ENCODE measurements at places on chromosomes 2 and 18.

- no peak for DNase-seq
Measured at GRCh38 chr2:194672994-194673393, 984.0 kb upstream of the SLC39A10 start.

- no peak for DNase-seq
Measured at GRCh38 chr18:23401400-23402347, 51.4 kb upstream of the RIOK3 start.

GRCh38 chr2:168583064-168583709, 127.1 kb downstream of the CERS6 start:
- no peak for DNase-seq

- DNase-seq: no peak
Measured at GRCh38 chr2:98026927-98027522, 31.3 kb upstream of the TMEM131 start.

DNA sequence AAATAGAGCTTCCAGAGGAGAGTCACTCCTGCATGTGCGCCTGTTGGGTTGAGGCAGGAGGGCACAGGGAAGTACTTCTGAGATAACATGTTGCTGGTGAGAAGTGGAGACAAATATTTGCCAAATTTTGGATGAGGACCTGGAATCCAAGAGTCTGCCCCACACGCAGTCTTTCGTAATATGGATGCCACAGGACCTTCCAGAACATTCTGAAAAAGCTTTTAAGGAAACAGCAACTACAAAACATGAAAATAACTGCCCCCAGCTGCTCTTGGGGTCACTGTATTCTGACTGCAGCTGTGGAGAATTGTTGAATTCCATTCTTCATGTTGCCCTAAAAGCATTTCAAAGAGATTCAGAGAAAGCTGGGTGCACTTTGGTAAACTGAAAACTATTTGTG, 227.5 kb downstream of the C1D start:
- no peak for DNase-seq

DNA sequence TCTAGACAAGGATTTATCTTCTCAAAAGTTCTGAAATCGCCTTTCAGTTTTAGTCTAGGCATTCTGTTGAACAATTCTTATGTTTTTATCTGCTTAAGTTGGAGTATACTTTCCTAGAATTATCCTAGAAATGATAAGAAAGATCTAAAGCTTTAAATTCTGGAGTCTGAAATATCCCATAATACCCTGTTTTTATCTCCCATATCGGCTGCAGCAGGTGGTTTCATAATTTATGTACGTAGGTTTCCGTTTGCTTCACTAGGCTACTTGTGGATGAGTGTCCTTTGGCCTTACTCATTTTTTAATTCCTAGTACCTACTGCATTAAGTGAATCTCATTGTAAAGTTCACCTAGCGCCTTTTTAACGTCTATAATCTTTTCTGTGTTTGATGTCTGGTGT, 58.5 kb upstream of the MGAT5 start:
- no peak for DNase-seq
